GM12892 (cell line): ENCODE measurements at places on chromosomes 2 and 18.

DNA sequence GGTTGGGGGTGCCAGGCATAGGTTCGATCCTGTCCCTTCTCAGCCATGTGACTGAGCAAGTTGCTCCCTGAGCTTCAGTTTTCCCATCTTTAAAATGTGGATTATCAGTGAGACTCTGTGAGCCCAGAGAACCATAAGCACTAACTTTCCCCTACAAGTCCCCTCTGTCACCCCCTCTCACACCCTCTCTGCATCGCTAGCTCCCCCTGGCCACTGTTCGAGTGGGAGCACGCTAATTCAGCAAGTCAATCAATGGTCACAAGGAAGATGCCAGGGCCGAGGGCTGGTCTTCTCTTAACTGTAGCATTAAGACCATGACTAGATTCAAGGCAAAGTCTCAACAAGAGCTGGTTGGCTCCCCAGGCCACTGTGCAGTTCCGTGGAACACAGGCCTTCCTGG is 66.2 kb downstream of the BCL2L11 start:
- DNase-seq, result no peak

GRCh38 chr18:62017618-62018017 is 124.8 kb upstream of the RNF152 start:
- DNase-seq, result no peak

DNA sequence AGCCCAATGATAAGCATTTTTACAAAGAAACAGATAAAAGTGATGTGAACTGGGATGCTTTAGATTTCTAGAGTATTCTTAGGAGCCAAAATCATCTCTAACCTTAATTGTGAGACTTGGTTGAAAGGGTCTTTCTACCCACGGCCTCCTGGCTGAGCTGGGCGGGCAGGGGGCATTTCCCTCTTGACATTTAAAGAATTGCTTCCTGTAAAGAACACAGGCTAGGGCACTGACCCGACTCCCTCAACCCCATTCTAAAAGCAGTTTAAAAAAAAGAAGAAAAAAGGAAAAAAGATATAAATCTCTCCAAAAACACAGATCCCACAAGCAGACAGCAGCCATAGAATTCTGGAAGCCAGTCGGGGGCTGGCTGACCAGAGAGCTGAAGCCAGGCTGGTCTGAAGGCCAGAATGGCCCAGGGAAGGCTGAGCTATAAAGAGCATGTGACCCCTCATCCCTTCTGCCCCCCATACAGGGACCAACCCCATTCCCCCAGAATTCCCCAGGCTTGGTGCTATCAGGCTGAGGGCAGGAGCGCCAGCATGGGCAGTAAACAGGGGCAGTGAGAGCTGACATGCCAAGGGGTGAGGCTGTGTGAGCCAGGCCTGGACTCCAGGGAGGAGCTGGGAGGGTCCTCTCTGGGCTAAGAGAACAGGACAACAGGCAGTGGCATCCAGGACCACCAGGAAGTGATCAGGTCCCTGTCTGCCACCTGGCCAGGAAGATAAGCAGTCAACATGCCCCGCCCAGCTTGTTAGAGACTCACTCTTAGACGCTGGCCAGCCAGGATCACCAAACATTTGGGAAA is 188.5 kb downstream of the HDAC4 start:
- no peak for DNase-seq

DNA sequence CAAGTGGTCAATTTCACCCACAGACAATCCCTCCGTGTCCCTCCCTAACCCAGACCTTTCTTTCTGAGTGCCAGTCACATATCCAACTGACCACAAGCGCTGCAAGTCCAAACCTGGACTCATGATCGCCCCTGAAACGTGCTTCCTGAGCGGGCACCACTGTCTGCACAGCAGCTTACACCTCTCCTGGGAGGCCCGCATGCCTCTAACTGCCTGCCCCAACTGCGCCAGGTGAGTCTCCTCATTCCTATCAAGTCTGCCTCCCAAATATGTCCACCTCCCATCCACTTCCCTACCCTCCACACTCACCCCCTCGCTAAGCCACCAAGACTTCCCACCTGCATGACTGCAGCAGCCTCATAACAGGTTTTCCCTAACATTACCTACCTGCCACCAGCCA is 33.4 kb downstream of the COL4A4 start:
- no peak for DNase-seq

DNA sequence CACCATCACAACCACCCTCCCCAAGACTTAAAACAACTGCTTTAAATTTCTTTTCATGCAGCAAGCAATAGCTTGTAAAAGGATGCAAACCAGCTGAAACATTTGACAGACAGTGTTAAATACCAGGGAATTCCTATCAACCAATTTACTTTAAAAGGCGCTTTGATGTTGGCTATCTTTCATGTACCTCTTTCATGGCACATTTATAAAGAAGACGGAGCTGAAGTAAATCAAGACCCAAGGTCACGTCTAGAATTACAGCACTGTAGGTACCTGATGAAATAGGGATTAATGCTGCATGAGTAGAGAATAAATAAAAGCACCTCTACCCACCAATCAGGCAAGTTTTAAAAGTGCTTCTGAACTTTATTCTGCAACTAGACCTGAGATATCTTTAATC is 78.9 kb downstream of the SRBD1 start:
- DNase-seq, result no peak

GRCh38 chr2:7411691-7412090 is 494.5 kb downstream of the RNF144A start:
- no peak for DNase-seq

DNA sequence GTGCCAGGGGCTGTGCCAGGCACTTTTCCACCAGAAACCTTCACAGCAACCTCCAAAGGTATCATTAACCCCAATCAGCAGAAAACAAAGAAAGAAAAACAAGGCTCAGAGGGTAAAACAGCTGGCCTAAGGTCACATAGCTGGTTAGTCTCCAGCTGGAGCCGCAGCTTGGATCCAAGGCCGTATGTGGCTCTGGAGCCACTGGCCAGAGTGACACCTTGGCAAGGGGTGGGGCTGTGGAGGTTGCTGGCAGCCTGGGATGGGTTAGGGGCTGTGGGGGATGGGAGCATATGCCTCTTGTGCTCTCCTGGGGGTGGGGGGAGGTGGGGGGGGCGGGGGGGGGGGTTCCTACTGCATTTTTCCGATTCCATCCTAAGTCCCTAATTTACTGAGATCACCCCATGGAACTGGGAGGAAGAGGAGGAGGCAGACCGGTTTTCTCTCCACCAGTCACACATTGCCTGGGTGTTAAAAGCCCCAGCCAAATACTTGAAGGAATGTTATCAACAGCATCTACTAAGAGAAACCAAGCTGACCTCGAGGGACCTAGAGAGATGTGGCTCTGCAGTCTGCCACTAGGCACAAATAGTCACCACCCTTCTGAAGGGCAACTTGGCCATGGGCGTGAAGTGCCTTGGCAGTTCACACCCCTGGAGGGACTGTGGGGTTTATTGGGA is 8.0 kb downstream of the HAAO start:
- DNase-seq, result no peak

DNA sequence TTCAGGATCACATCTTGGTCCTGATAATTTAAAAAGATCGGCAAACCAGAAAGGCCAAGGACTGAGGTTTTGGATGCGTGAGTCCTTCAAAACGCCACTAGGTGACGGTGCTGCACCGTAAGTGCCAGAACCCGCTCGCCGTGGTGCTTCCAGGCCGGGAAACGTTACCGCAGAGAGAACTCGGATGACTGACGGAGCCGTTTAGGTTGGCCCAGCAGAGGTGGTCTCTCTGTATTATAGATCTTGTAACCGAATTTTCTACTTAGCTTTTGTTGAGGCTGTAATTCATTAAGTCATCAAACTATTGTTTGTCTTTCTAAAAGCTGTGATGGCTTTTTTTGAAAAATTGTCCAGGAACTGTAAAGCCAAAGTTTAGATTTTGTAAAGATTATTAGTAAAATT is 39.8 kb upstream of the ADCYAP1 start:
- no peak for DNase-seq

DNA sequence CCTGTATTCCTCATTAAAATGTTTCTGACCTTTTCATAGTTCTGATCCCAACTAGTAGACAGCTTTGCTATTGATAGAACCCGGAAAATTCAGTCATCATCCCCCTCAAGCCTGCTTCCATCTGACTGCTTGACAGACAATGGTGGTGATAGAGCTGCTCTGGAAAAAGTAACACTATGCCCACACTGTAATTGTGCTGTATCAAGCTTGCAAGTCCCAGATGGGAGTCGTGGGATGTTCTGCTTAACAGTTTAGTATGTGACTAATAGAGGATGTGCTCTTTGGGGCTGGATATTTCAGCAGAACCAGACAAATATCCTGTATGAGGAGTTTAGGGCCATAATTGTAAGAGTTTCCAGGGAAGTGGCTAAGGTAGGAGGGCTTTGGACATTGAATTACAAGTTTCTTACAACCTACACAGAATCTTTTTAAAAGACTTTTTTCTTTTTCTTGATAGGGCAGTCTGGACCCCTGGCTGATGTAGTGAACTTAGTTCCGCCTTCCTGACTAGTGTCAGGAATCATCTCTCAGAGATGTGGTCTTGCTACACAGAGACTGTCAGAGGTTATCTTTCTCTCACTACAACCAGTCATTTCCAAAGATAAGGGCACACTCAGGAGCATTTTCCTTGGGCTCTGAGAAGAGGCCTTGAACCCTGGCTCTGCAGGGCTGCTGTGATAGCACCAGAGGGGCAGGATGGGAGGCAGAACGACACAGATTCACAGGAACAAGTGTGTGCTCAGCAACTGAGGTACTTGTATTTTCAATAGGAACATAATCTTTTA is 158.0 kb upstream of the RBMS1 start:
- DNase-seq, result no peak

- DNase-seq, result no peak
Measured at GRCh38 chr2:238561230-238561629, 134.5 kb downstream of the ASB1 start.

- DNase-seq, result no peak
Measured at GRCh38 chr2:211113334-211114175, 557.2 kb downstream of the CPS1 start.

- peak; percentile 33 for DNase-seq
Measured at GRCh38 chr2:105143467-105144151, 97.9 kb upstream of the GPR45 start.

DNA sequence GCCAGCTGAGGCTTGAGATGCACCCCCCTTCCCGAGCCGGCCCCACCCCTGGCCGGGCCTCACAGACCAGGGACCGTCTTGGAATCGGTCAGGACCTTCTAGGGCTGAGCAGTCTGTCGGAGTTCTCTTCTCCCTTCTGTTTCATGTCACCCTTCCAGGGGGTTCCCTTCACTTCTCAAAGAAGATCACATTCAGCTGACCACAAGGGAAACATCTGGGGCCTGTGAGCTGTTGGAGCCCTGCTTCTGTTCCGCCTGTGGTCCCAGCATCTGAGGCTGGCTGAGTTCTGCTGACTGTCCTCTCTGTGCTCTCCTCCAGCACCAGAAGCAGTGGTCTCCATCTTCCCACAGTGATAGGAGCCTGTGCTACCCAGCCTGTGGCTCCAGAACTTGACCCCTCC is 106.5 kb downstream of the SEPTIN10 start:
- DNase-seq, result no peak

GRCh38 chr18:44851856-44852621 is 171.4 kb downstream of the SETBP1 start:
- no peak for DNase-seq

DNA sequence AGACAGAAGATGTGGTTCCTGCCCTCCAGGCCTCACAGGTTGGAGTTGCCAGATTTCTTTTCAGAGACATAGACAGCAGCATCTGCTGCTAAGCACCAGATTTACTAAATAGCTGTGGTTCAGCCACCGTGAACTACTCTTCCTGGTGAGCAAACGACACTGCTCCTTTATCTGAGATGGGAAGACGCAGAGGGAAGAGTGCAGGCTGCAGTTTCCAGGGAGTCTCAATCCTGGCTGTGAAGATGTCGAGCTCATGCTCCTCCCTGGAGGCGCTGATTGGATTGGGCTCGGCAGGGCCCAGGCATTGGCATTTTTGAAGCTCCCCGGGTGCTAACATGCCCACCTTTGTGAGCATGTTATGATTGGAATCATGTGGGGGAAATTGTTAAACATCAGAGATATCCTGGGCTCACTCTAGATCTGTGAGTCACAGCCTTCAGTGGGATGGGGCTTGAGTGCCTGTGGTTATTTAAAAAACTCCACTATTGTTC is 314.8 kb downstream of the TSN start:
- DNase-seq, result no peak

DNA sequence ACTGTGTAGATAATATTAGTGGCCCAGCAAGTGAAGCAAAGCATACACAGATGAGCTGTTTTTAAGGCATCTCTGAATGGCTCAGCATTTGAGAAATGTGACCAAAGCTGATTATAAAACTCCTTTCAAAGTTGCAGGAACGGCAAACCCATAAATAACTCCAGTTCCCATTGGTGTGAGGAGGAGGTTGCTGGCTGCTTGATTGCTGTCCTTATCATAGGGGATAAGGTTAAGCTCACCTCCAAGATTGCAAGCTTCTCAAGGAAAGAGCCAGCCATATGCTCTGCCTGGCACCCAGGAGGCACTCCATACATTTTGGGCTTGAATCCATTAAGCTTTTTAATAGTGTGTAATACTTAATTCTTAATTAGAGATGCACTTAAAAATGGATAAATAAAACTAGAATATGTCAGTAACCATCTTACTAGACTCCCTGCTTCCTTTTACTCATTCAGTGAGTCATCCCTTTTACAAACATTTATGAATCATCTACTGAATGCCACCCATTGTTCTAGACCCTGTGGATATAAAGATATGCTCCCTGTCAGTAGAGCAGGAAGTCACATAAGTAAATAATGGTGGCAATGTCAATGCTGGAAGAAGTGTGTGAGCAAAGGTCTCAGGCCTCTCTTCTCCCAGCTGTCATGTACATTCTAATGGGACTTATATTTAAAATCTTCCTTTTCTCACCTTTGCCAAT is 99.3 kb downstream of the SPATS2L start:
- no peak for DNase-seq

DNA sequence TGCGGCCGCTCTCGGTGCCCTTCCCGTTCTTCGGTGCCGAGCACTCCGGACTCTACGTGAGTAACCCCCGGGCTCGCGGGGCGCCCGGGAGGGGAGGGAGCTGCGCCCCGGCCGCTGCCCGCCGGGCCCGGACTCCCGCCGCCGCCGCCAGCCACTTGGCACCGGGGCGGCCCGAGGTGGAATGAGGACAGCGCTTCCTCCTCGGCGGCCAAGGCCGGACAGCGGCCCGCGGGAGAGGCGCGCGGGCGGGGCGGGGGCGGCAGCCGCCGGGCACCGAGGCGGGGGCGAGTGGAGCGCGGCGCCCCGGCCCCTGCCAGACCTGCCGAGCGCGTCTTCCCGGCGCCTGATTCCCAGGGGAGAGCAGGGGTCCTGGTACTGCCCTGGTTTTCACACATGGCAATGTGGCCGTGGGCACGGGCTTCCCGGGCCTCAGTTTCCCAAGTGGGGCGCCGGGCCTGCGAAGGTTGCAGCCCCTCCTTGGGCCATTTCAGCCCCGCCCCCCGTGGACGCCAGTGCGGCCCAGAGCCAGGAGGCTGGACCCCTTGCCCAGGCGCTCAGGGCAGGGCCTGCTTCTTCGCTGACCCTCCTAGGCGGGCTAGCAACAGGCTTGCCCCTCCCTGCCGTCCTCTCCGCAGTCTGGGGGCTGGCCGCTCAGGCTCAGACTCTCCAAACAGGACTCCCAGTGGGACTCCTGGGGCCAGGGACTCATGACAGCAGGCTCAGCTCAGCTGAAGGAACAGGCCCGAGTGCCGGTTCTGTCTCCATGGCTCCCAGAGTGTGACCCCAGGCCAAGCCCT is 775 bp downstream of the SNED1 start:
- no peak for DNase-seq
